ENCODE measurements at places on chromosomes 7 and 10. TPM values are rescaled to one million over a fixed set of nuclear protein-coding genes. Genes with fewer than 3 reads are reported as not detected.

Gene UTF1
- not detected for polyA plus RNA-seq

- DNase-seq: no peak
These were observed 118.2 kb downstream of the PRPF18 start for GRCh38 chr10:13704964-13705363.

Gene CPN1
- polyA plus RNA-seq: not detected

Gene ACSL5
- polyA plus RNA-seq: 1.0 TPM

GRCh38 chr10:132571650-132572544, 34.3 kb downstream of the INPP5A start:
- DNase-seq: no peak

GRCh38 chr10:29228562-29228961, 60.3 kb upstream of the LYZL1 start:
- no peak for DNase-seq
